HT-29 (cell line): ENCODE measurements at places on chromosomes 7 and 10. TPM values are rescaled to one million over a fixed set of nuclear protein-coding genes. Genes with fewer than 3 reads are reported as not detected.

GRCh38 chr7:92131764-92132330, 2.4 kb downstream of the CYP51A1 start:
- no peak for DNase-seq

DNA sequence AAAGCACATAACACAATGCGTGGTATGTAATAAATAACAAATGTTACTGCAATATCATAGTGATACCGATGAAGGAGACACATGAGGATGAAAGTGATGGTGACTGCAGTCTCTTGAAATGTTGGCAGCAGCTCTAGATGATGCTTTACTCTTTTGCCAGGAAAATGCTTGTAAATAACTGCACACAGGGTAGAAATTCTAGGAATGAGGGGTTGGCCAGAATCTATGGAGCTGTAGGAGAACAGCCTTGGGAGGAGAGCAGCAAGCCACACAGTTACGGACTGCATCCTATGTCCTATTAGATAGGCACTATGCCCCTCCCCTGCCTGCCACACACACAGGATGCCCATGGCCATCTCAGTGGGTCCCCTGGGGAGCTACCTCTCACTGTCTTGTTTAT, 97.6 kb upstream of the GSDME start:
- DNase-seq, result no peak

GRCh38 chr7:50864694-50865093, 82.0 kb upstream of the GRB10 start:
- DNase-seq, result no peak

GRCh38 chr7:135175931-135176330, 5.4 kb upstream of the CYREN start:
- no peak for DNase-seq

- no peak for DNase-seq
Measured at GRCh38 chr10:101709359-101710058, 14.5 kb upstream of the FBXW4 start.

GRCh38 chr10:92688573-92688926, 1.2 kb upstream of the HHEX start:
- DNase-seq, result no peak

DNA sequence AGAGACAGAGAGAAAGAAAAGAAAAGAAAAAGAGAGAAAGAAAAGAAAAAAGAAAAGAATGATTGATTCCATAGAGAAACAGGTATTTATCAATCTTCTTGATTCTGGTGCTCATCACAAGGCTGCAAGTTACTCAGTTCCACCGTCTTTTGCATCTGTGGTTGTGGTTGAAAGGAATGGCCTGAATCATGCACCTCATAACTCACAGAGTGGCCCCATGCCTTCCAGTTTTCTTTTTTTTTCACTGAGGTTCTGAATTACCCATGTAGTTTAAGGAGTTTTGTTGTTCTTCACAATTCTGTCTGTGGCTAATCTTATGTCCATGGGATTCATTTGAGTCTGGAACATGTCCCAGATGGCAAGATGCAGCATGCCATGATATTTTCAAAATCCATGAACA, 156.0 kb downstream of the ZNF33B start:
- no peak for DNase-seq

DNA sequence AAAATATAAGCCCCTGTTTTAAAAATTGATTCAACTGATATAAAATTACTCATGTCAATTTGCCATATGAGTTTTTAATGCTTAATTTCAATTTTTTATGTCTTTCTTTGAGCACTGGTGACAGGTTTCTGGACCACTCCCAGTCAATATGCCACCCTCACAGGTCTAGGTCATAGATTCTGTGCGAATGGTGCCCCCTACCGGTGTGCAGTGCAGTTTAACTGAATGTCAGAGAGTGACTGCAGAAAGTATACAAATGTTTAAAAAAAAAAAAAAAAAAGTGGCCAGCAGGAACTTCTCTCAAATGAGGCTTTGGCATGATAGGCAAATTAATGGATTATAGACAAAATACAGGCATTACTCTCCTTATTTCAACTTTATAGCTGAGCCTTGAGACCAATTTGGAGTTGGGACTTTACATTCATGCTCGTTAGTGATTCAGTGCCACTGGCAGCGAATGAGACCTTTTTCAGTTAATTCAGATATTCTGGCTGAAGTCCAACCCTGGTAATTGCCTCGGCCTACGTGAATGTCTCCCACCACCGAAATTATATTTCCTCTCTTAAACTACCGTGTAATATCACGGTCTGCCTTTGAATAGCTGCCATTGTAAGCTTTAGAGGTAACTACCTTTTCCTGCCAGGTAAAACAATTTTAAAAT, 427.6 kb downstream of the PHTF2 start:
- peak; percentile 46 for DNase-seq

- no peak for DNase-seq
Measured at GRCh38 chr10:98382691-98383101, 32.3 kb downstream of the PYROXD2 start.

DNA sequence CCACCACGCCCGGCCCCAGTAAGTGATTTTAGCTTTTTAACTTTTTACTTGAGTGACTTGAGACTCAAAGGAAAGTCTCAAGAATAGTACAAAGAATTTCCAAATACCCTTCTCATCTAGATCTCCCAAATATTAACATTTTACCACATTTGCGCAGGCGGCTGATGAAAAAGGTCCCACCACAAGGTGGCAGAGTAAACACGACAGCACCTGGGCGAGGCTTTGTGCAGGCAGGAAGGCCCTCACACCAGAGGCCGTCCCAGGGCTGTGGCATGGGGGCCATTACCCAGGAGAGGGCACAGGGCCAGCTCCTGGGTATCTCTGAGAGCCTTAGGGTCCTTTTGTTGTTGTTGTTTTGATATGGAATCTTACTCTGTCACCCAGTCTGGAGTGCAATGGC, 50.0 kb upstream of the WIPI2 start:
- DNase-seq, result peak; percentile 52

DNA sequence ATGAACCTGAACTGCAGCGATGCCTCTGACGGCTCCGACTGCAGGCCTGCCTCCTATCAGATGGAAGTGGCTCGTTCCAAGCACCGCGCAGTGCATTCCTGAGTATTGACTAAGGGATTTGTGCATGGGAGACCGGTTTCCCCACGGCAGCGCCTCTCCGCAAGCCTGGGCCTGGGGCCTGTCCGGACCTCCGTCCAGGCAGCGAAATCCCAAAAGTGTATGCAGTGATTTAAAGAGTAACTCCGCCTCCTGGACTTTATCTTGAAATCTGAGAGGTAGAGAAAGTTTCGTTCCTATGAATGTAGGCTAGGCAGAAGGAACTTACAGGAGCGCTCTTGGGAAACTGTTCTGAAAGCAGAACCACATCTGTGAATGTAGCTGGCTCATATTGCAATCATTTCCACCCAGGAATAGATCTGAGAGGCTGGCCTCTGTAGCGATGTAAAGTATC, 106.2 kb upstream of the CELF2 start:
- DNase-seq, result no peak

DNA sequence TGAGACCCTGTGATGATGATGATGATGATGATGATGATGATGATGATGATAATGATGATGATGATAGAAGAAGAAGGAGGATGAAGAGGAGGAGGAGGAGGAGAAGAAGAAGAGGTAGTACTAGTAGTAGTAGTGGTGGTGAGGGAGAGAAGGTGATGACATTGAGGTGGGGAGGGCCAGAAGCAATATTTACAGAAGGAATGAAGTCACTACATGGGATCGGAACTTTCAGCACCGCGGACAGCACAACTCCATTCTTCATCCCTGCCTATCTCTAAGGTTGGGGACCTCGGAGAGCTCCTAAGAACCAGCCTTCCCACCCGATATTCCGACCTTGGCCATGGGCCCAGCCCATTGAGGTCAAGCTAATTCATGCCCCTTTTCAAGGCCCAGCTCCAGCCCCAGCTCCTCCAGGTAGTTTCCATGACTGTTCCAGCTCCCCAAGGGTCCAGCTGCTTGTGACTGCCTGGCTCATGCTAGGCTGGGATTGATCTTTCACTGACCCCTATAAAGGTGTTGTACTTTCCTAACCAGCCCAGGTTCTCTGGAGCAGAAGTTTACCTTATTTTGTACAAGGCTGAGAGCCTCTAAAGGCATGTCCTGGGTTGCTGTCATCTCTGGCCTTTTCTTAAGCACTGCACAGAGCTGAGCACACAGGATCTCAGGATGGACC, 10.3 kb downstream of the CRHR2 start:
- peak; percentile 87 for DNase-seq

DNA sequence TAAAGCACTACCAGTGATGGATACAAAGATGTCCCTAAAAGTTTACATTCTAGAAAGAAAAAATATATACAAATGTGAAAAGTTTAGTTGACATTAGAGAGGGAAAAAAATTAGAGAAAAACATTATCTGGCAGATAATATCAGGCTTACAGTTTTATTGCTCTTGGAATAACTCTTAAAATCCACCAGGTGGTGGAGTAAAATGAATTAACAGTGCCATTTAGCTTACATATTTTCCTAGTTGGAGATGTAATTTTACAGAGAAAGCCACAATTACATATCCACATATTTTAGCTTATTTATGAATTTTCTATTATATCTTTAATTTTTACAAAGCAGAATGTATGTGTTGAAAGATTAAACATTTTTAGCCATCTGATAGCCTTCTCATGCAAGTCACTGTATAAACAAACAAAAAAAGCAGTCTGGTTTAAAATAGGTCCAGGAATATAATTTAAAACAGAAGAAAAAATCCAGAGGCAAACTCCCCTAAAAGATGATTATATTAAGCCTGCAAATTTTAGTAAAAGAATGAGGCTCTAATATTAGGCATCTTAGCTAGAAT, 6.5 kb downstream of the CABCOCO1 start:
- DNase-seq, result peak; percentile 6

DNA sequence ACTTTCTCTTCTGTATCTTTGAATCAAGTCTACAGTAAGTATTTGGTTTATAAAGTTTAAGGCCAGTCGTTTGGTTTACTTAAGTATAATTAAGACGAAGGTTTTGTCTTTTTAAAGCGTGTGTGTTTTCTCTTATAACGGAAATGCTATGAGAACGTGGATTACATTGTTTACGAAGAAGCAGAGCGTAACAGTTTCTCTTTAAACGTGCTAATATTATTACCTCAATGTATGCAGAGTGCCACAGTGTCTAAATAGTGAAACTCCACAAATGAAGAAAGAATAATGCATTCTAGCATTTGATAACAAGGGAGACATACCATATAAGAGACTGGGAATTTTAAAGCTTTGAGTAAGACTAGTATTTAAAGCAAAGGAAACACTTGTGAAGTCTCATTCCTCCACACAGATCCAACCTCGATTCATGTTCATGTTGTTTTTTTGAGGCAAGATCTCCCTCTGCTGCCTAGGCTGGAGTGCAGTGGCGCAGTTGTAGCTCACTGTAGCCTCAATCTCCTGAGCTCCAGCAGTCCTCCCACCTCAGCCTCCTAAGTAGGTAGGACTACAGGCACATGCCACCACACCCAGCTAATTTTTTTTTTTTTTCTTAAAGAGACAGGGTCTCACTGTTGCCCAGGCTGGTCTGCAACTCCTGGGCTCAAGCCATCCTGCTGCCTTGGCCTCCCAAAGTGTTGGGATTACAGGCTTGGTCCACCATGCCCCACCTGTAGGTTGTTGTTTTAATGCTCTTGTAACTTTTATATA, 75.1 kb downstream of the ANKRD61 start:
- peak; percentile 31 for DNase-seq

DNA sequence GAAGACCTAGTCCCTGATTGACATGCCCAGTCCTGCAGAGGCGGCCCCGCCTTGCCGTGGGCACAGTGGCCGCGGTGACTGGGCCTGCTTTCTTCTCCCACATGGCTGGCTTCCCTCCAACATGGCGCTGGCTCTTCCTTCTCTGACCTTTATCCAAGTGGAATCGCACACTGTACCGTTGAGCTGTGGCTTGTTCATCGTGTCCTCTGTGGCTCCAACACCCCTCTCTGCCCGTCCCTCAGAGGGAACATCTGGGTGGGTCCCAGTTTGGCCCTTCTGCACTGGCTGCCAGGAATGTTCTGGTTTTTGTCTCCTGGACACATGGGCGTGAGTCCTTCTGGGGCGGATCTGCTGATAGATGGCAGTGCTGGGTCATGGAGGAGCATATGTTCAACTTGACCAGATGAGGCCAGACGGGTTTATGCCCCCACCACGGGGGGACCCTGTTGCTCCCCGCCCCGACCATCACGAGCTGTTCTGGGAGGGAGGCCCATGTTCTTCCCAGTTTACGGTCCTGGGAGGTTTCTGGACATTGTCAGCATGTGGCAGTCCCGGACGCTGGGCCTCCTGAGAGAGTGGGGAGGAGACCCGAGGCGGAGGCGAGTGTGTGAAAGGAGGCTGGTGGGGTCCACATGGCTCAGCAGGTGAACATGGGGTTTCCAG, 63.5 kb downstream of the LHPP start:
- DNase-seq, result peak; percentile 30

- no peak for DNase-seq
Measured at GRCh38 chr7:33936503-33936902, 31.2 kb downstream of the BMPER start.

Gene TMEM26
- total RNA-seq, result not detected in 2 replicates

Gene DGKI
- total RNA-seq, result not detected in 2 replicates

Gene UCMA
- not detected in 2 replicates for total RNA-seq

Gene ANKRD22
- total RNA-seq, result 6.2 and 7.2 TPM in 2 replicates

Gene DYNC1I1
- total RNA-seq, result 0.13 and 0.31 TPM in 2 replicates

Gene SFRP5
- total RNA-seq, result 0.21 TPM in 1 of 2 replicates, not detected in the other

Gene IFIT3
- total RNA-seq, result 6.1 and 6.9 TPM in 2 replicates

Gene ZNF853
- total RNA-seq, result 0.31 TPM in 1 of 2 replicates, not detected in the other
